ENCODE measurements at places on chromosomes 12 and 14.

- ATAC-seq = peak; percentile 89
Observed at GRCh38 chr14:22564463-22564862, 24.6 kb downstream of the DAD1 start.

- peak; percentile 69 for ATAC-seq
Observed at GRCh38 chr12:115752913-115753726, 524.4 kb downstream of the MED13L start.

GRCh38 chr12:53564941-53565340 lies 57.7 kb upstream of the NPFF start:
- no peak for ATAC-seq

GRCh38 chr14:63361790-63362189 lies 43.1 kb upstream of the GPHB5 start:
- no peak for ATAC-seq
